ENCODE measurements at places on chromosomes 11 and 22. TPM values are rescaled to one million over a fixed set of nuclear protein-coding genes. Genes with fewer than 3 reads are reported as not detected.
A peak's percentile ranks its signal among the peaks of the same experiment; 100 is the strongest.

Gene F2
- total RNA-seq, result not detected

Gene OTOG
- total RNA-seq, result not detected

Gene ACRV1
- not detected for total RNA-seq

Gene NEFH
- 7.9 TPM for total RNA-seq

Gene TESMIN
- 1.4 TPM for total RNA-seq

Gene OR8A1
- not detected for total RNA-seq

Gene TTLL12
- 118 TPM for total RNA-seq

Gene CHST1
- 0.36 TPM for total RNA-seq

Gene MPEG1
- total RNA-seq, result not detected

DNA sequence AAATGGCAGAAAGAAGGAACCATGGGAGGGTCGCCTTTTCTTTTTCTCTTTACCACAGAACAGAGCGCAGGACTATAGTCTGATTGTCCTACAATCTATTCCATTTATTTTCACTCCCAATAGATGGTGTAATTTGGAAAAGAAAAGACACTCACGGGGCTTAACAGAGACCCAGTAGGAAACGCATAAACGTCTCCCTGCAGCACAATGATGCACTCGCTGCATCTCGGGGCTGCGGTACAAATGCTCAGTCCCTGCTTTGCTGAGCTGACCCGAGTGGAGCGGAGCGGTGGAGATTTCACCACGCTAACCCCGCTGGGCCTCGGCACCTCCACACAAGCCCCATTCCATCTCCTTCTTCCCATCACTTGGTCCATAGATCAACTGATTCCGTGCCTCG is 1.5 kb downstream of the FEZ1 start:
- H3K4me1 ChIP-seq, result peaks cover 20% of the 10 kb centered on the region
- peaks cover 4% of the 10 kb centered on the region for H3K36me3 ChIP-seq
- peaks cover 57% of the 10 kb centered on the region for H3K27me3 ChIP-seq
- H3K4me3 ChIP-seq, result peak overlapping the region; percentile 86
- no peak for DNase-seq

- peaks cover 10% of the 10 kb centered on the region for H3K4me1 ChIP-seq
- H3K36me3 ChIP-seq, result no peaks in the 10 kb centered on the region
- DNase-seq, result no peak
- no peaks in the 10 kb centered on the region for H3K27me3 ChIP-seq
These were observed 147.8 kb upstream of the SESN3 start for GRCh38 chr11:95378789-95379188.

DNA sequence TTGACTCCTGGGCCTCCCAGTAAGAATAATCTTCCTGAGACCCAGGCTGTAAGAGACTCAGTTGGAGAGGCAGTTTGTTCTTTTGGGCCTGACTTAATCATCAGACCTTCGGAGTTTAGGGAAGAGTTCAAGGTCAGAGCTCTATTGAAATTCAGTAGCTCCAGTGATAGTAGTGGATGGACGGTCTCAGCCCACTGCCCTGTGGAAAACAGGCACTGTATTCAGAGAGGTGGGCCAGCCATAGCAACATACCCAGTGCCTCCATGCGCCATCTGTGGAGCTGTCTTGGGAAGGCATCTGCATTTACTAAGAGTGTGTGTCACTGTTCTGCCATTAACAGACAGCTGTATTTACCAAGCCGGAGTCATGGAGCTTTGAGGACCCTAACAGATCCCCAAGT is 2.9 kb downstream of the SMARCB1 start:
- peaks cover 18% of the 10 kb centered on the region for H3K36me3 ChIP-seq
- DNase-seq, result no peak
- peaks cover 32% of the 10 kb centered on the region for H3K4me1 ChIP-seq
- no peak overlapping the region for H3K4me3 ChIP-seq

DNA sequence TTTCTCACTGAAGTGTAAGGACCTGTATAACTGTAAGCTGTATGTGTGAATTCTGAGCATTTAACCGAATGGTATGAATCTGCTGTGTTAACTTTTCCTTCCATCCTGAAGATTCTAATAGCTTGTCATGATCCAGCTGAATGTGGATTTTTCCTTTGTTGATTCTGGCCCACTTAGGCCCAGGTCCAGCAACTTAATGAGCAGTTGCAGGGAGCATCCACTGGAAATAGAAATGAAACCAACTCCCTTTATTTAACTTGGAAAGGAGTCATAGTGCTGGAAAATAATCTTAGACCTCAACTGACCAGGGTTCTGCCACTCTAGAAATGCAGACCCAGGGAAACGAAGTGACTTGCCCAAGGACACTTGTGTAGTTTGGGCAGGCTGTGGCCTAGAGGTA is 142.3 kb upstream of the MTNR1B start:
- no peaks in the 10 kb centered on the region for H3K4me1 ChIP-seq
- no peaks in the 10 kb centered on the region for H3K36me3 ChIP-seq
- no peak overlapping the region for H3K4me3 ChIP-seq

- no peak for DNase-seq
- no peaks in the 10 kb centered on the region for H3K36me3 ChIP-seq
- no peak overlapping the region for H3K4me3 ChIP-seq
- H3K27me3 ChIP-seq, result no peaks in the 10 kb centered on the region
- H3K27ac ChIP-seq, result no peak overlapping the region
These were observed 10.9 kb downstream of the PDGFD start for GRCh38 chr11:104152941-104153505.

- no peak overlapping the region for H3K4me3 ChIP-seq
- peaks cover 71% of the 10 kb centered on the region for H3K27me3 ChIP-seq
- no peak overlapping the region for H3K27ac ChIP-seq
- no peak for DNase-seq
- H3K36me3 ChIP-seq, result no peaks in the 10 kb centered on the region
These were observed 831 bp downstream of the CHST1 start for GRCh38 chr11:45664376-45665205.

- peaks cover 7% of the 10 kb centered on the region for H3K36me3 ChIP-seq
- peaks cover 57% of the 10 kb centered on the region for H3K4me1 ChIP-seq
- peak overlapping the region; percentile 91 for H3K4me3 ChIP-seq
- no peak for DNase-seq
- peak overlapping the region; percentile 95 for H3K27ac ChIP-seq
These were observed 272 bp downstream of the DIXDC1 start for GRCh38 chr11:111937461-111937769.

DNA sequence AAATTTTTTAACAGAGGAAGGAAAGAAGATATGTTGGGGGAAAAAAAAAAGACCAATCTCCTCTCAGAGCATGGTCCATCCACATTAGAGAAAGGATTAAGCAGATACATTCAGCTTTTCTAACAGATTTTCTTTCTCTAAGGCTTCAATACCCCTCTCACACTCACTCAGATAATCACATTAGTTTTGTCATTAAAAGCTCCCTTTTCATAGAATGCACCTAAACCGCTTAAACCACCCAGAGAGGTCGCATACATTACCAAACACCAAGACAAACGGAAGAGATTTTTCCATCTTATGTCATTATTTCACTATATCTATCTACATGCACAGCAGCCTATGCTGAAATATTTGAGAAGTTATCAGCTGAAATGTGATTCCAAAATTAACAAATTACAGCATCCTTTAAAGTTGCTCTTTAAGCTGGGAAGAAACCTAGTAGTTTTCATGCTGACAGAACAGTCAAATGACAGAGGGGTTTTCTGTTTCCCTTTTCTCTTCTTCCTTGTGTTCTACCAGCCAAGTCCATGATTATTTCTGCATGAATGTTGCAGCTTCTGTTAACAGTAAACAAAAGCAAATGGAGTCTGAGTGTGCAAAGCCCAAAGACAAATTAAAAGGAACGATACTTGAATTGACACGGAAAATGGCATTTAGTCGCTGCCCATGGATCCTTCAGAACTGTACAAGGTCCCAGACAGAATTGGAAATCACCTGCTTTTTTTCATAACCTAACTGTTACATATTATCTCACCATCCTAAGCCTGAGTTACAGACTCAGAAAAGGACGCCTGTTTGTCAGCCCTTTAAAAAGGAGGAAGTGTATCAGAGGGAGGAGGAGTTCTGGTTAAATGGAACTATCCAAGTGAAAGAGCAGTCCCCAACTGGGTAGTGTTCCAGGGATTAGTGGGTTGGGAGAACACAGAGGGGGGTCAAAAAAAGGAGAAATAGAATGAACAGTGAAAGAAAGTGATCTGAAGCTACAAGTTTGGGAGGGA is 54.6 kb downstream of the PRCP start:
- no peak overlapping the region for H3K4me3 ChIP-seq
- DNase-seq, result no peak
- no peaks in the 10 kb centered on the region for H3K36me3 ChIP-seq
- H3K27me3 ChIP-seq, result no peaks in the 10 kb centered on the region
- no peaks in the 10 kb centered on the region for H3K4me1 ChIP-seq
- H3K27ac ChIP-seq, result no peak overlapping the region

- no peak within 1 kb of the TSS for H3K4me3 ChIP-seq
- DNase-seq, result no peak
- H3K36me3 ChIP-seq, result no peaks in the 10 kb centered on the region
- H3K4me1 ChIP-seq, result no peaks in the 10 kb centered on the region
These were observed at the start of gene CHRDL2 for GRCh38 chr11:74731301-74732094. TSS of gene CHRDL2 (minus strand) at chr11:74731426. CDS start at chr11:74730888, 538 bp downstream.

GRCh38 chr11:65440831-65441499 is 18.4 kb downstream of the NEAT1 start:
- H3K27ac ChIP-seq, result peak overlapping the region; percentile 87
- no peak for DNase-seq
- peak overlapping the region; percentile 48 for H3K4me3 ChIP-seq
- H3K4me1 ChIP-seq, result peaks cover 54% of the 10 kb centered on the region
- no peaks in the 10 kb centered on the region for H3K27me3 ChIP-seq

DNA sequence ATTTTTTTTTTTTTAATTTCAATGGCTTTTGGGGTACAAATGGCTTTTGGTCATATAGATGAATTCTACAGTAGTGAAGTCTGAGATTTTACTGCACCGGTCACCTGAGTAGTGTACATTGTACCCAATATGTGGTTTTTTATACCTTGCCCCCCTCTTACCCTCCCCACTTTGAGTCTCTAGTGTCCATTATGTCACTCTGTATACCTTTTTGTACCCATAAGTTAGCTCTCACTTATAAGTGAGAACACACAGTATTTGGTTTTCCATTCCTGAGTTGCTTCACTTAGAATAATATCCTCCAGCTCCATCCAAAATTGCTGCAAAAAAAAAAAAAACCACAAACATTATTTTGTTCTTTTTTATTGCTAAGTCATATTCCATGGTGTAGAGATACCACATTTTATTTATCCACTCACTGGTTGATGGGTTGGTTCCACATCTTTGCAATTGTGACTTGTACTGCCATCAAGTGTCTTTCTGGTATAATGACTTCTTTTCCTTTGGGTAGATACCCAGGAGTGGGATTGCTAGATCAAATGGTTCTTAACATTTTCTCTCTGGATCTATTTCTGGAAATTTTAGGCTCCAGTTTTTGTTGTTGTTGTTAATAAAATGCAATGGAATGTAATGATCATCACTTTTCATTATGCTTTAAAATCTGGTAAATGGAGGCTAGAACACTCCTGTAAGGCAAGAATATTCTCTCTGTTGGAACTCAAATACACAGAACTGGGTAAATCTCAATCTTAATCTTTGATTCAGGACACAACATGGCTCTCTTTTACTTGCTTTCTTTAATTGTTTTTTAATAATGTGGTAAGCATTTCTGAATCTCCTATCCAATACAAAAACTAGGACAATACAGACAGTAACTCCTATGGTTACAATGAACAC is 10.3 kb downstream of the NEAT1 start:
- H3K4me1 ChIP-seq, result peaks cover 79% of the 10 kb centered on the region
- H3K27me3 ChIP-seq, result no peaks in the 10 kb centered on the region
- peak overlapping the region; percentile 54 for H3K4me3 ChIP-seq
- H3K27ac ChIP-seq, result peak overlapping the region; percentile 76
- peaks cover 57% of the 10 kb centered on the region for H3K36me3 ChIP-seq
- DNase-seq, result no peak

GRCh38 chr11:23944923-23945322 is 551.9 kb upstream of the LUZP2 start:
- DNase-seq, result no peak
- H3K4me1 ChIP-seq, result no peaks in the 10 kb centered on the region
- no peaks in the 10 kb centered on the region for H3K27me3 ChIP-seq
- H3K36me3 ChIP-seq, result no peaks in the 10 kb centered on the region

GRCh38 chr11:122981388-122982264 is at the start of gene BSX:
TSS of gene BSX (minus strand) at chr11:122981834. CDS start at chr11:122981671, 163 bp downstream.
- H3K27me3 ChIP-seq, result peaks cover 87% of the 10 kb centered on the region
- H3K4me1 ChIP-seq, result peaks cover 25% of the 10 kb centered on the region

- H3K27ac ChIP-seq, result no peak overlapping the region
- H3K27me3 ChIP-seq, result no peaks in the 10 kb centered on the region
- H3K36me3 ChIP-seq, result peaks cover 21% of the 10 kb centered on the region
- DNase-seq, result peak; percentile 83
- peaks cover 29% of the 10 kb centered on the region for H3K4me1 ChIP-seq
These were observed 4.6 kb downstream of the TMEM9B start for GRCh38 chr11:8959546-8960166.

GRCh38 chr11:103903621-103904323 is 132.7 kb upstream of the DDI1 start:
- no peaks in the 10 kb centered on the region for H3K4me1 ChIP-seq
- H3K4me3 ChIP-seq, result no peak overlapping the region
- no peak overlapping the region for H3K27ac ChIP-seq
- DNase-seq, result no peak
- no peaks in the 10 kb centered on the region for H3K27me3 ChIP-seq

DNA sequence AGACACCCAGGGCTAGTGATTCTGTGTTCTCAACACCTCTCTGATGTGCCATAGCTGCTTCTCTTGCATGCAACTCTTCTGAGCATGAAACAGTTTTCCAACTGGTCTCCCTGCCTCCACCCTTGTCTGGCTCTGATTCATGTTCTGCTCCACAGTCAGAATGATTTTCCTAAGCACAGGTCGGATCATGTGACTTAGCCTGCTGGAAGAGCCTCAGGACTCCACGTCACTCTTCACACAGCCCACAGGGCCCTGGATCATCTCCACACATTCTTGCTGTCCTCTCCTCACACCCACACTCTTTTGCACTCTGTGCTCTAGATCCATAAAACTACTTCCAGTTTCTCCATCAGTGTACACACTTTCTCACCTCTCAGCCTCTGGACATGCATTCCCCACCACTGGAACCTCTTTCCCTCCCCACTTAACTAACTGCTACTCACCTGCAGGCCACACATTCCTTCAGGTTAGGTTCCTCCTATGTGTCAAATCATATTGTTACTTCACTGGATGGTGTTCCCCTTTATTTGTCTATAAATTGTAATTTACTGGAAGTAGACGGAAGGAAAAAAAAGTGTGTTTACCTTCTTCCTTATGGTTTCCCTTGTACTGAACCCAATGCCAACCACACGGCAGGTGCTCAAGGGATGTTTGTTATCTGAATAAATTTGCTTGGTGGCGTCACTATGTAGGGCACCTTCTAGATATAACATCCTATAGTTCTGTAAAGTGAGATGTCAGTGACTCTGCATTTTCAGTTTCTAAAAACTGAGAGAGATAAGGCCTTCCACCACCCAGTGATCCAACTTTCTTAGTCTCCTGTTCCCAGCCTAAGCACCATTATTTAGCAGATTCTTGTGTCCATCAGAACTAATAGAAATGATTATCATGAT is 133.7 kb downstream of the ETS1 start:
- H3K27ac ChIP-seq, result peak overlapping the region; percentile 59
- H3K4me3 ChIP-seq, result no peak overlapping the region
- peaks cover 54% of the 10 kb centered on the region for H3K36me3 ChIP-seq
- DNase-seq, result peak; percentile 62
- H3K4me1 ChIP-seq, result peaks cover 42% of the 10 kb centered on the region
- H3K27me3 ChIP-seq, result no peaks in the 10 kb centered on the region

- no peak overlapping the region for H3K4me3 ChIP-seq
- no peaks in the 10 kb centered on the region for H3K4me1 ChIP-seq
- H3K36me3 ChIP-seq, result no peaks in the 10 kb centered on the region
- no peak overlapping the region for H3K27ac ChIP-seq
- no peaks in the 10 kb centered on the region for H3K27me3 ChIP-seq
These were observed 78.5 kb upstream of the PITPNB start for GRCh38 chr22:27997538-27997937.

All from activated CD4-positive, alpha-beta T cell treated with anti-CD3 and anti-CD28 coated beads, Interleukin-2, amount 10 ng/mL, durations not matched to agents 24 days and 14 days (primary cell).